Stimulated activated CD8-positive, alpha-beta memory T cell treated with anti-CD3 and anti-CD28 coated beads, Interleukin-4, amount 100 ng/mL, for 1 hour (primary cell): ENCODE measurements at places on chromosomes 6 and 20.

- DNase-seq, result peak; percentile 7
Observed at GRCh38 chr6:35496841-35497570, at the start of gene TEAD3. Gene TEAD3 (minus strand): TSS chr6:35497079.

- DNase-seq, result no peak
Observed at GRCh38 chr20:63204362-63204761, 11.6 kb downstream of the YTHDF1 start.

DNA sequence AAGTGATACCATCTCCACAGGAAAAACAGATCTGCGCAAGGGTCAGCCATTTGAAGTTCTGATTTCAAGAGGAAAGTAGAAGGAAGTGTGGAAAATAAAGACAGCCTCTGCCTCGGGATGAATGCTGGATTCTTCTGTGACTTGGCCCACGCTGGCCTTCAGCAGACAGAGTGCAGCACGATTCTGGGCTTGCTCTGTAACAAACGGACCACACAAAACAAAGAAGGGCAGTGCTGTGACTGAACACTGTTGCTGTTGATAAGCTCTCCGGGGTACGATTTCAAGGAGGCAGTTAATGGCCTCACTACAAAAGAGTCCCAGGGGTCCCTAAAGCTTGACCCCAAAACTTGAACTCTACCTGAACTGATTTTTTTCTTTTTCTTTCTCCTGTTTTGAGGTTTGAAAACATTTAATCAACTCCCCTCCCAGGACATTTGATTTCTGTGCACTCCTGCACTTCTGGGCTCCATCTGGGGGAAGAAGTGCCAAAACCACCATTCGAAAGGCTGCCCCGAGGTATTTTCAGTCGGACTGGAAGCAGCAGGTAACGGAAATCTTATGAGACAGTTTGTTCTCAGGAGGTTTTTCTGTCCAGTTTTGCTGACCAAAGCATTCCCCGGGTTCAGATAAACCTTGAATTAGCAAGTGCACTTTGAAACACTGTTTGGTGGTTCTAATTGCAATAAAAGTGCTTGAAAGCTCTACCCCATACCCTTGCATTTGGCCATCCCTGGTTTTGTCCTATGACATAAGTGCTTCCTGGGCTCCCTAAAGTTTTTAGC is 189.6 kb downstream of the MYLK4 start:
- DNase-seq, result no peak

DNA sequence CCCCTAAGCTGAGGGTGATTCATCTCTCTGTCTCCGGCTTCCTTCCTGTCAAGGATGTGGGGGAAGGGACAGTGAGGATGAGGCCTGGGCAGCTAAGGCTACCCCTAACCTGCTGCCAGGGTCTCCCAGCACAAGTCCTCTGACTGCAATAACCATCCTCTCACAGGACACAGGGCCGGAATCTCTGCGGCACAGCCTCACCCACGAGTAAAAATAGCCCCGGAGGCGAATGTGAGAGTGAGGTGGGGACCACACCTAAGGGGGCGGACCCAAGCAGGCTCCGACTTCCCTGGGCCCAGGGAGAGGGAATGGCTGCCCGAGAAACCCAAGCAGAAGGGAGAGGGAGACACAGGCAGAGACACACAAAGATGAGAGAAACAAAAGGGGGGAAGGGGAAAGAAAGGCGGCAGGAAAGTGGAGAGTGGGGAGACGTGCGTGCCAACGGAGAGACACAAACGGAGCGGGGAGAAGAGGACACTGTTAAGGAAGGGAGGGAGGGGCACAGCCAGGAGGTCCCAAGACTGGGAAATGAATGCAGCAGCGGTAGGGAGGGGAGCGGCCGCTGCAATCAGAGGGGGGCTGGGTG is 1.4 kb downstream of the CLIC1 start:
- no peak for DNase-seq

DNA sequence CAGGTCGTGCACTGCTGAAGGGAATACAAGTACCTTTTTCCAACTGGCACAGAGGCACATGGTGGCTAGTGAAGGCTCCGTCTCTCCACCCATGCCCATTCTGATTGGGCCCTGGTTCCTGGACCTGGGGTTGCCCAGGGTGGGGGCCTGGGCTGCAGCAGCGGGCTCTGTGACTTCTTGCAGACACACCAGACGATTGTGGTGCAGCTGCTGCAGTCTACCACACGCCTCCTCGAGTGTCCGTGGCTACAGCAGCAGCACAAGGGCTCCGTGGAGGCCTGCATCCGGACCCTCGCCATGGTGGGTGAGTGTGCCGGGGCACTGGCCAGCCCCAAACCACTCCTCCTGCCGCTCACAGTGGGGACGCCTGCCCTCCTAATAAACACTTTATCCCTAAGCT is 29.2 kb downstream of the UQCC2 start:
- no peak for DNase-seq

GRCh38 chr6:98783578-98783977 is 50.8 kb upstream of the POU3F2 start:
- DNase-seq, result no peak

GRCh38 chr6:36757206-36757605 is 59.6 kb downstream of the RAB44 start:
- DNase-seq, result no peak

DNA sequence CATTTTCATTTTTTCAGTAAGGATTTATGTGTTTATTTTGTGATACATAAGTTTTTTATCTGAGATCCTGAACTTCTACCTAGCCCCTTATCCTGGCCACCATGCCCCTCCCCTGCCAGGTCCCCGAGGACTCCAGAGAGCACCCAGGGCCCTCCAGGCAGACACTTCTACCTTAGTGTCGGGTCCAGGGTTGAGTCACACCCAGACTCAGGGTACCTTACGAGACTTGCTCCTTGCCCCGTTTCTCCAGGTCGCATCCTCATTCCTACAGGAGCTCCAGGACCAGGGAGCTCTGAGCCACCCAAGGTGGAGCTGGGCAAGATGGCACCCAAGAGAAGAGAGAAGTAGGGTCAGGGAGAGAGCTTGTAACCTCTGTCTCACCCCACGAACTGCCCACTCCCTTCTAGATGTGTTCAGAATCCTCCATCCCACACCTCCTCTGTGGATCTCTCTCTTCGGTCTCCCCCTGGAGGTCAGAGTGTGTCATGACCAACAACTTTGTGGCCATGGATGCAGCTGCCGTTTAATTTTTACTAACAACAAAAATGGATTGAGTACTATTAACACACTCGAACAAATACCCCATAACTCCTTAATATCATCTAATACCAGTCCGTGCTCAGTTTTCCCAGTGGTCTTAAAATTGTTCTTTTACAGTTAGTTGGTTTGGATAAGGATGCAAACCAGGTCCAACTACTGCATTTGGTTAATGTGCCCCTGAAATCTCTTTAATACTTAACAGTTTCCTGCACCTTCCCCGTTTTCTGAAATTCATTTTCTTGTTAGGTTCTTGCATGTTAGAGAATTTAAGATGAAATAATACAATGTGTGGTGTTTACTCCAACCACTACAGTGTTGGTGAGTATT is 130.6 kb upstream of the INSM1 start:
- DNase-seq, result no peak

- no peak for DNase-seq
Observed at GRCh38 chr6:26309731-26310142, 55.3 kb upstream of the BTN3A2 start.
